ENCODE measurements at places on chromosomes 5 and 9. TPM values are rescaled to one million over a fixed set of nuclear protein-coding genes. Genes with fewer than 3 reads are reported as not detected.

The NR4A3 gene
- total RNA-seq = 7.5 TPM

DNA sequence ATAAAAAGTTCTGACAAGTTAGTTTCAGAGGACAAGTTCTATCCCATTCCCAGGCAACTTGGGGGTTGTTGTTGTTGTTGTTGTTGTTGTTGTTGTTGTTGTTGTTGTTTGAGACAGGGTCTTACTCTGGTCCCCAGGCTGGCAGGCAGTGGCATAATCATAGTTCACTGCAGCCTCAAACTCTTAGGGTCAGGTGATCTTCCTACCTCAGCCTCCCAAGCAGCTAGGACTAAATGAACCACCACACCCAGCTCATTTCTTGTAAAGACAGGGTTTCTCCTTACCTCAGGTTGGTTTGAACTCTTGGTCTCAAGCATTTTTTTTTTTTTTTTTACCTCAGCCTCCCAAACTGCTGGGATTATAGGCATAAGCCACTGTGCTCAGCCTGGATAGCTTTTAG, 15.3 kb downstream of the PPP1R2B start:
- DNase-seq = no peak

The IFNA21 gene
- not detected for total RNA-seq

The SPATA6L gene
- 25.0 TPM for total RNA-seq

The NOXA1 gene
- 36.7 TPM for total RNA-seq

The ANKDD1B gene
- total RNA-seq = 0.43 TPM

DNA sequence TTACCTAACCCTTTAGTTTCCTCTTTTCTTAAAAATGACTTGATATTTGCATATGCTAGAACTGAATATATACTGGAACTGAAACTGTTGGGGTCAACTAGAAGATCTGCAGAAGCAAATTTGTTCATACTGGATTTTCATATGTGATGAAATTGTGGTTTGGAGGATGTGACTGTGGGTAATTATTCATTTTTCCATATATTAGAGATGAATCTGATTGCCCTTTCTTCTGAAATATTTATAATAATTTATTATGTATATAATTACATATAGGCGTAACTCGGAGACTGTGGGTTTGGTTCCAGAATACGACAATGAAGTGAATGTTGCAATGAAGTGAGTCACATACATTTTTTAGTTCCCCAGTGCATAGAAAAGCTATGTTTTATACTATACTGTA, 149.1 kb downstream of the ATP10B start:
- DNase-seq = no peak

The MYO10 gene
- 16.2 TPM for total RNA-seq

All from mucosa of gallbladder (tissue), 1 donor.